ENCODE measurements at places on chromosomes 16 and 17.

GRCh38 chr17:55321427-55322060, 56.8 kb downstream of the HLF start:
- no peak for DNase-seq

- DNase-seq = no peak
Measured at GRCh38 chr16:56923481-56924091, 8.4 kb upstream of the HERPUD1 start.

GRCh38 chr17:68853036-68853435, 102.2 kb downstream of the ABCA8 start:
- DNase-seq = no peak

DNA sequence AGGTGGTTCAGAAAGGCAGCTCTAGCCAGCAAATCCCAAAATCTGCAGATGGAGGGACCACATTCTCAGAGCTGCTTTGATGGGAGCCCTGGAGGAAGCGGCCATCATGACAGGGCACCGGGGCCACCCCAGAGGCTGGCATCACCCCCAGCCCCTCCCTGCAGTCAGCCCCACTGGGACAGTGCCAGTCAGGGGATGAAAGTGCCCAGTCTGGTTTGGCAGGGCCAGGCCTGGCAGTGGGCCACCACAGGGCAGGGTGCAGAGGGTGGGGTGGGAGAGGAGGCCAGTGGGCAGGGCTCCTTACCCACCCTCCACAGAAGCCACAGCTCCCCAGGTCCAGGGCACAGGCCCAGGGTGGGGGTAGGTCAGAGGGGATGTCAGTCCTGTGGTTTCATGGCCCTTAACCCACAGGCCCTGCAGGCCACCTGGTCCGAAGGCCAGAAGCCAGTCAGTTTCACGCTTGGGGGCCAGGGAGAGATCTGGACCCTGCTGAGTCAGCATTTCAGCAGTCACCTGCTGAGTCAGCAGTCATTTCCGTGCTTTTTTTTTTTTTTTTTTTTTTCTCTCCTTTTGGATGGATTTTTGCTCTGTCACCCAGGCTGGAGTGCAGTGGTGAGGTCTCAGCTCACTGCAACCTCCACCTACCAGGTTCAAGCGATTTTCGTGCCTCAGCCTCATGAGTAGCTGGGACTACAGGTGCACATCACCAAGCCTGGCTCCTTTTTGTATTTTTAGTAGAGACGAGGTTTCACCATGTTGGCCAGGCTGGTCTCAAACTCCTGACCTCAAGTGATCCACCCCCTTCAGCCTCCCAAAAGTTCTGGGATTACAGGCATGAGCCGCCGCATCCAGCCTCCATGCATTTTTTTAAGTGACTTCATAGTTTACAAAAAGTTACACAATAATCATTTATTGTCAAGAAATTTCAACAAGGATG, 10.4 kb downstream of the SLC25A10 start:
- no peak for DNase-seq

DNA sequence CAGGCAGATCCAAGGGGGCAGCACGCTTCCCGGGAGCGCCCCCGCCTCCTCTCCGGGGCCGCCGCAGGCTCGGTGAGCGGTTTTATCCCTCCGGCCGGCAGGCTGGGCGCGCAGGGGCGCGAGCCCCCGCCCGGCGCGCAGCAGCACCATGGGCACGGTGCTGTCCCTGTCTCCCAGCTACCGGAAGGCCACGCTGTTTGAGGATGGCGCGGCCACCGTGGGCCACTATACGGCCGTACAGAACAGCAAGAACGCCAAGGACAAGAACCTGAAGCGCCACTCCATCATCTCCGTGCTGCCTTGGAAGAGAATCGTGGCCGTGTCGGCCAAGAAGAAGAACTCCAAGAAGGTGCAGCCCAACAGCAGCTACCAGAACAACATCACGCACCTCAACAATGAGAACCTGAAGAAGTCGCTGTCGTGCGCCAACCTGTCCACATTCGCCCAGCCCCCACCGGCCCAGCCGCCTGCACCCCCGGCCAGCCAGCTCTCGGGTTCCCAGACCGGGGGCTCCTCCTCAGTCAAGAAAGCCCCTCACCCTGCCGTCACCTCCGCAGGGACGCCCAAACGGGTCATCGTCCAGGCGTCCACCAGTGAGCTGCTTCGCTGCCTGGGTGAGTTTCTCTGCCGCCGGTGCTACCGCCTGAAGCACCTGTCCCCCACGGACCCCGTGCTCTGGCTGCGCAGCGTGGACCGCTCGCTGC, 832 bp downstream of the CDK5R1 start:
- DNase-seq = no peak

DNA sequence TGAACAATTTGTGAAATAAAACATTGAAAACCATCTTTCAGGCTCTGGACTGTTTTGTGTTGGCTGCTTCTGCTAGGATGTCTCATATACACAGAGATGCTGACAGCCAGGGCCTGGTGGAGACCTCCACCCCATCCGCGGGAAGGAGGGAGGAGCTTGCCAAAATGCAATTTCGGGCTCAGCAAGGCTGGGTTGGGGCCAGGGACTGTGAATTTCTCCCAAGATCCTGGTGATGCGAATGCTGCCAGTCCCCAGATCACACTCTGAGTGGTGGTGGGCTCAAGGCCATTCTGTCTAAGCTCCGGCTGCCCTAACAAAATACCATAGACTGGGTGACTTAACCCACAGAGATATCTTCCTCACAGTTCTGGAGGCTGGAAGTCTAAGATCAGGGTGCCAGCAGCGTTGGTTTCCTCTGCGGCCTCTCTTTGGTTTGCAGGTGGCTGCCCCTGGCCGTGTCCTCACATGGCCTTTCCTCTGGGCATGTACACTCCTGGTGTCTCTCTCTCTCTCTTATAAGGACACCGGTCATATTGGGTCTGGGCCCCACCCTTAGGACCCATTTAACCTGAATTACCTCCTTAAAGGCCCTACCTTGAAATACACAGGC, 89.8 kb downstream of the CRISPLD2 start:
- DNase-seq = no peak

GRCh38 chr16:3580251-3580651, 3.0 kb upstream of the NLRC3 start:
- no peak for DNase-seq

- no peak for DNase-seq
Measured at GRCh38 chr17:55482591-55483389, 28.5 kb downstream of the SMIM36 start.

GRCh38 chr17:55274355-55275255, 9.8 kb downstream of the HLF start:
- DNase-seq = no peak

DNA sequence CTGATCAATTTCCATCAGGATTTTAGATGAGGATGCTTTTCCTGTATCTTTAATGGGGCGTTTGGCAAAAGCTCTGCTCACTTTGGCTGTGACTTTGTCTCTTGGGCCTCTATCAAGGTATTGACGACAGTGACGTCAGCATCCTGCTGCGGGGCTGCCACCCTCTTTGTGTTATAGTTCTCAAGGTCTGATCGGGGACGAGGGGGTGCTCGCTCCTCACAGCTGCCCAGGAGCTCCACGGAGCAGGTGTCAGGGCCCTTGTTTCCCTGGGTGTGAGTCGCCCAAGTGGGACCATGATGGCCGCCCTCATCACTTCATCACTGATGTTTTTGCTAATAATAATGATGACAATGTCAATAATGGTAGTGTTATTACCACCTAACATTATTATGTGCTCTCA, 65.4 kb downstream of the CMIP start:
- DNase-seq = no peak

DNA sequence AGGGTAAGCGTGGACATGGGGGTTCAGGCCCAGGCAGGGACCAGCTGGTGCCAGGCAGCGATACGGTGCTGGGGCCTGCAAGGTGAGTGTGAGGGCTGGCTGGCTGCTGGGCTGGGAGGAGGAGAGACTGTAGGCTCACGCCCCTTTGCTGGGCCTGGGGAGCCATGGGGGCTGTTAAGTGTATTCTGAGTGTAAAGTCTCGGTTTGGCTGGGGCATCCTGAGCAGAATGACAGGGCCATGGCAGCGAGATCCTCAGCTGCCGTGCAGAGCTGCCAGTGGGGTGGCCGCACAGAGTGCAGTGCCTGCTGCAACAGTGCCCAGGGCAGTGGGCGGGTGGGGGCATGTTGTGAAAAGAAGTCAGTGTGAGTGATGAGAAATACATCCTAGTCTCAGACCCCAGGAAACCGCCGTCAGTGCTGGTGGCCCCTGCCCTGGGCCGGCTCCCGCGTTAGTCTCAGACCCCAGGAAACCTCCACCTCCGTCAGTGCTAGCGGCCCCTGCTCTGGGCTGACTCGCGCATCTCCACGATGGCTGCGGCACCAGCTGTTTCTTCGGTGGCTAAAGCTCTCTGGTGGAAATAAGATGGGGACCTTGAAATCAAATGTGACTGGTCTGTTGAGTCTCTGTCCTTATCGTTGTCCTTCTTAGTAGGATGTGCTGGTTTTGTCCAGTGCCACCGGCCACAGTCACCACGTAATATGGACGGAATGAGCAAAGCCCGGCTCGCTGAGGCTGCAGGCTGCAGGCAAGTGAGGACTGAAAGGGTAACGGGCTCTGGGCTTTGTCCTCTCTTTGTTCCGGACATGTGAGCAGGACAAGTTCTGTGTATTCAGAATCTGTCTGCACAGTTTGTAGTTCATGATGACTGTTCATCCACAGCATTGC, 22.9 kb downstream of the ACSF3 start:
- DNase-seq = no peak

DNA sequence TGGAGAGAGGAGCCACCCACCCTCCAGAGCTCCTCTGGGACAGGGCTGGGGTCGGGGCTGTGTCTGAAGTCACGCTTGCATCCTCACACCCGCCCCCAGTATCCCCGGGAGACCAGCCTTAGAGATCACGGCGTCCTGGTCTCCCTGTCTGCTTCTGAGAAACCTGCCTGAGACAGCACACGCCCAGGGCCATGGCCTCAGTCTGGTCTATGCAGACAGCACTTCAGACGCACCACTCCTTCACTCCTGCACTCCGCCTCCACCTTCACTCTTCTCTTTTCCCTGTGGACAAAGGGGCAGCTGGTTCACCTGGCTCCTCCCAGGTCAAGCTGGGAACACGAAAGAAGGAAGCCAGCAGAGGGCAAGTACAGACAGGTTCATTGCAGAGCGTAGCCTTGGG, 248.0 kb upstream of the GSE1 start:
- DNase-seq = no peak

DNA sequence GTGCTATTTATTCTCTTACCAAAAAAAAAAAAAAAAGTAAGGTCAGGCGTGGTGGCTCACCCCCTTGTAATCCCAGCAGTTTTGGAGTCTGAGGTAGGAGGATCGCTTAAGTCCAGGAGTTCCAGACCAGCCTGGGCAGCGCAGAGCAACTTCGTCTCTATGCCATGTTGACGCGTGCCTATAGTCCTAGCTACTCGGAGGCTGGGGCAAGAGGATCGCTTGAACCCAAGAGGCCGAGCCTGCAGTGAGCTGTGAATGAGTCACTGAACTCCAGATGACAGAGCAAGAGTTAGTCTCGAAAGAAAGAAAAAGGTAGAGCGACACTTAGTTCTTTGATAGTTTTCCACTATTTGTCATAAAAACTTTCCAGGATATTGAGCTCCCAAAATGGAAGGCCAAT, 1.4 kb upstream of the TENT4B start:
- no peak for DNase-seq

- DNase-seq = no peak
Measured at GRCh38 chr17:64385187-64386083, 5.2 kb downstream of the PECAM1 start.

DNA sequence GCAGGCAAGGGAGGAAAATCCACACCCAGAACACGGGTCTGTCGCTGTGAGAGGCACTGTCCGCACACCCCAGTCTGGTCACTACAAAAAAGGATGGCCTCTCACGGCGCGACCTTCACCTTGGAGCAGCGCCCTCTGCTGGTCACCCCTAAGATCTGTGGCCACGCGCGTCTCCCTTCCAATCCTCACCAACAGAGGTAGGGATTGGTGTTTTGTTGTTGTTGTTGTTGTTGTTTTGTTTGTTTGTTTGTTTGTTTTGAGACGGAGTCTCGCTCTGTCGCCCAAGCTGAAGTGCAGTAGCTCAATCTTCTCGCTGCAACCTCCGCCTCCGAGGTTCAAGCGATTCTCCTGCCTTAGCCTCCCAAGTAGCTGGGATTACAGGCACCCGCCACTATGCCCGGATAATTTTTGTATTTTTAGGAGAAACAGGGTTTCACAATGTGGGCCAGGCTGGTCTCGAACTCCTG, 15.0 kb upstream of the C17orf58 start:
- no peak for DNase-seq

DNA sequence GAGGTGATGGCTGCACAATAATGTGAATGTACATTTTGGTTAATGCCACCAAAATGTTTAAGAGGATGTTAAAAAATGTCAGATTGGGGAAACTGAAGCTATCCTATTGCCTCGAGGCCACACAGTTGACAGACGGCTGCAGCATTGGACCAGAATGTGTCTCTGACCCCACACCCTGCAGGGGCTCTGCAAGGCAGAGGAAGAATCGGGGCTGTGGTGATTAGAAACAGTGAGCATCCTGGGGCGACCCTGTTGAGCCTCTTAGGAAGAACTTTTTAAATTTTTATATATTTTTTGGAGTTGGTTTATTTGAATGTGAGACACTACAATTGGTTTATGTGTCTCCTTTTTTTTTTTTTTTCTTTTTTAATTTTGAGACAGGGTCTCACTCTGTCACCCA, 15.0 kb upstream of the ADORA2B start:
- no peak for DNase-seq

- no peak for DNase-seq
Measured at GRCh38 chr16:11355862-11356261, 10.6 kb downstream of the RMI2 start.

DNA sequence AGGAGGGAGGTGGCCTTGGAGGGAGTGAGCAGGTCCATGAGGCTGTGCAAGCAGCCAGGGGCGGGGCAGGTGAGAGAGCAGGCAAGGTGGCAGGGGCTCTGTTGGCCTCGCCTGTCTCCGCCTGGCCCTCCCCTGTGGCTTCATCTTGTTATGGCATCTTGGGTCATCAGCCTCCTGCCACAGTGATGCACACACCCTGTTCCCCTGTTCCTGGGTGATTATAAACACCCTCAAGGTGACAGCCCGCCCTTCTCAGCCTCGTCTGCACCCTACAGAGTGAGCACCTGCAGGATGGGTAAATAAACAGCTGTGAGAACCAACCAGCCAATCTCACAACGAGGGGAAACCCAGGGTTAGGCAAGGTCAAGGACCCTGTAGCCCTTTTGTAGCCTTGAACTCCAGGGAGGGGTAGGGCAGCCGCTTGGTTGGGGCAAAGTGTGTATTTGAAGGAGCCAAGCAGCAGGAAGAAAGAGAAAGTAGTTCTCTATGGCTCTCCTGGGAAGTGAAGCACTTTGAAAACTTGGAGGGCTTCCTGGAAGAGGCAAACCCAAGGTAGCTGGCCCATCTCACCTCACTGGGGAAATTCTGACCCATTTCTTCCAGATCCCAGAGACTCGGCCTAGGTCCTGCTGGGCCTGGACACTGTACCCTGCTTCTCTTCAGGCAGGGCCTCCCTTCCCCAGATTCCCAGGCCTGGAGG, 60.6 kb downstream of the NT5M start:
- DNase-seq = no peak

DNA sequence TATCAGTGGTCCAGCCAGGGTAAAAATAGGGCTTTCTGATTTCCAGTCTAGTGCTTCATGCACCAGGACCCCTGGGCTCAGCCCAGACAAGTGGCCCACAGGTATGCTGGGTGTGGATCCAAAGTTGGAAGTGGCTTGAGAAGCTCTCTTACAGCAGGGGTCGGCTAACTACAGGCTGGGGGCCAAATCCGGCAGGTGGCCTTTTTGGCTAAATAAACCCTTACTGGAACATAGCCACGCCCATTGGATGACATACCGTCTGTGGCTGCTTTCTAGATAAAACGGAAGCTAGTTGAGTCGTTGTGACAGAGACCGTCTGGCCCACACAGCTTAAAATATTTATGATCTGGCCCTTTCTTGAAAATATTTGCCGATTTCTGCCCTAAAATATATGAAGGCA, 119.0 kb upstream of the CDC42EP4 start:
- peak; percentile 56 for DNase-seq
